ENCODE measurements at places on chromosomes 5 and 9. TPM values are rescaled to one million over a fixed set of nuclear protein-coding genes. Genes with fewer than 3 reads are reported as not detected.

Gene ADAM19
- total RNA-seq = 11.2 TPM

Gene EQTN
- not detected for total RNA-seq

Gene OBP2B
- total RNA-seq = not detected

Gene C5orf52
- total RNA-seq = not detected

Gene MYOZ3
- total RNA-seq = 0.72 TPM

Measured in fibroblast of the aortic adventitia (primary cell).